ENCODE measurements at places on chromosomes 6 and 20.

- DNase-seq, result no peak
Measured at GRCh38 chr6:87701344-87701675, 723 bp downstream of the AKIRIN2 start.

DNA sequence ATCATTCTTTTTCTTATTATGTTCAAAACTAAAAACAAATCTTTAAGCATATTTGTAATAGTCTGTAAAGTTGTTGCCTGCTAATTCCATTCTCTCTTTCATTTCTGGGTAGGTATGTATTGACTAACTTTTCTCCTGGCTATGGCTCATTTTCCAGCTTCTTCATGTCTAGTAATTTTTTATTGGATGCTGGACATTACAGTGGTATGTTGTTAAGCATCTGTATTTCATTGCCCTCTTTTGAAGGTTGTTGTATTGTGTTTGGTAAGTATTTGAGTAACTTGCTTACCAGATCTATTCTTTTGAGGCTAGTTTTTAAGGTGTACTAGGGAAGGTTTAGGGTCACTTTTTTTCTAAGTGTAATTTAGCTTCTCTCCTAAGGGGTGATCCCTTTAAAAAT lies 230.9 kb downstream of the TTLL2 start:
- no peak for DNase-seq

DNA sequence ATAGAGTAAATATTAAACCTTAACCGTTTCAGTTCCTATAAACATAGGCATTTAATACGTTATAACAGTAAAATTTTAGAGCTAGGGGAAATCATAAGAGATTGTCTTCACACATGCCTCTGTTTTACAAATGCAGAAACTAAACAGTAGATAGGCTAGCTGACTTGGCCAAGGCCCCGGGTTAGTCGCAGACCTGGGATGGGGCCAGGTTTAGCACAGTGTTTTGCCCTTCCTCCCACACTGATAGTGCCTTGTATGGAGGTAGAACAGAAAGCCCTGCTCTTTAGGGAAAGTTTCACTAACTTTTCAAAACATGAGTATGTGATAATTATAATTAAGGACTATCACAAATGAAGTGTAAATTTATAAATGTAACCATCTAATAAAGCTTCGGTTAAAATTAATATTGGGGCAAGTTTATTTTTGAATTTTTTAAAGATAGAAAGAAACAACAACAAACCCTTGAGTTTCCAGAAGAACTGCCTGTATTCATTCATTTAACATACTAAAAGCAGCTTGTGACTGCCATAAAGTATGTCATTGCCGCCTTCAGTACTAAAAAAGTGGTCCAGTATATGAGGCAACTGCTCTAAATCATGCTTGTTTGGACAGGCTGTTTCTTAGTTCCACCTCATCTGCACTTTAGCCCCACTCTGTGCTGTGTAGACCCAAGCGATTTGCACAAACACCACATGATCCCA lies 62.5 kb upstream of the LOC128125822 start:
- no peak for DNase-seq

DNA sequence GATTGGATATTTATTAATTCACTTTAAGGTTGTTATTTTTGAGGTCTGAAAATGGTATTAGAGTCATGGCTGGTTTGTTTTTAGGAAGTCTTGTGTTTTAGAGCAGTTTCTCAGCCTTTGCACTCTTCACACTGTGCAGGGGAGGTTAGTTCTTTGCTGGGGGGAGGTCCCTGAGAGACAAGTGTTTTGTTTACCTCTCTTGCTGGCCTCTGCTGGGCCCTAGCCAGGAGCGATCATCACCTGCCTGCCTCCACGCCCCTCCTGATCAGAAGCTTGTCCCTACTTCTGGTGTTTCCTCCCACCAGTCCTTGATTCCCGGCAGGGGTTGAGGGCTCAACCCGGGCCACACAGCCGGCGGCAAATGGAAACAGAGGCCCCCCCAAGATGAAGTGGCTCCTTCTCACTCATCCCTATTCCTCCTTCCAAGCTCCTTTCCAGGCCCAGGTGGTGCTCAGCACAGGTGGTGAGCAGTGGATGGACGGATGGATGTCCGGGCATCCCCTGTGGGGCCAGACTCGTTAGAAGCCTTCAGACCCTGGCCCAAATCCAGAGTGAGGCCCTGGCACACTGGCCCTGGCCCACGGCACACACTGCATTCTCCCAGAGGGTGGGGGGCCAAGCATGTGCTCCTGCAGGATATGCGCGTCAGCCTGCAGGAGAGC lies 51.3 kb downstream of the GRM4 start:
- DNase-seq, result no peak

DNA sequence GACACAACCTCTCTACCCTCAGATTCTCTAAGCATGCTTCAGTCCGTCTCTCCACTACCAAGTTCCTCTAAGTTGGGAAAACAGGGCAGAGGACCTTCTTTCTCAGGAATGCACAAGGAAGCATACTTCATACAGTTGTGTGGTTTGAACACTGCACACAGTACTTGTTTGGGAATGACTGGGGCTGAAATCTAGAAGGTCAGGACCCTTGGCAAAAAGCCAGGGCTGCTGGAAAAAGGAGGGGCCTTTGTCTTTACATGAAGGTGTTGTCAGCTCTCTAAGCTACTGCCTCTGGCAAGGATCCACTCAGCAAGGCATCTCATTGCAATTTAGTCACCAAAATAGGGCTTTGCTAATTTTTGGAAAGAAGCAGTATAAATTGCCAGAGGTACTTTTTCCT lies 20.7 kb upstream of the HEY2 start:
- DNase-seq, result no peak

DNA sequence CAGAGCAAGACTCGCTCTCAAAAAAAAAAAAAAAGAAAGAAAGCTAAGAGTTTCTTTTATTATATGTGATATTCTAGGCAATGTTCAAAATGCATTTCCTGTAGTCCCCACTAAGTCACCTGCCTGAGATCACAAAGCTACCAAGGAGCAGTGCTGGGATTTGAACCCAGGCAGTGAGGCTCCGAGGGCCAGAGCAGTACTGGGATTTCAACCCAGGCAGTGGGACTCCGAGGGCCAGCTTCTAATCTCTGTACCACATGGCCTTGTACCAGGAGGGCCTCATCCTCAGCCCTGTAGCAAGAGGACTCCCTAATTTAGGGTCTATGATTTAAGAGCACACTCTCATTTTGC lies 39.7 kb downstream of the ZMYND8 start:
- DNase-seq, result no peak

GRCh38 chr6:29589423-29590048 lies 4.6 kb downstream of the OR2H2 start:
- no peak for DNase-seq

DNA sequence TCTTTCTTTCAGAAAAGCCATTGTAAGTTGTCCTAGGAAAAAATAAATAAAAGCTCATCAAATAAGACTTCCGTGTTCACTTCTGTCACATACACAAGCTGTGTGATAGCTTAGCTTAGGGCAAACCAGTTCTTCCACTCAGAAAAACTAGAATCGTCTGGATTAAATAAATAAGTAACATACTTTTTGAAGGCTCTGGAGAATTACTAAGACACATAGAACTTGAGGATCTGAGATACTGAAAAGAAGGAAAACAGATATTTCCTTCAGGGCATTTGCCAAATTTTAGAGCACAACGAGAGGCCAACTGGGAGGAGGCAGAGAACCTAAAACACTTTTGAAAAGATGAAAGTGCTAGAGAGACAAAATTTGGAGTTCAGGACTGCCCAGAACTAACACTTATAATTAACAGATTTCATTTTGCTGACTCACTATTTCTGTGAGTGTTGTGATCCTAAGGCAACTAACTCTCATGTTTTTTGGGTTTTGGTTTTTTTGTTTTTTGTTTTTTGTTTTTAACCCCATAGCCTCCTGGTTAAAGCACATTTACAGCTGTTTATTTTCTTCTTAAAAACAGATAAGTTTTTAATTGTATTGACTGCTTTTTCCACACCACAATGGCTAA lies 38.7 kb upstream of the THEMIS start:
- no peak for DNase-seq

DNA sequence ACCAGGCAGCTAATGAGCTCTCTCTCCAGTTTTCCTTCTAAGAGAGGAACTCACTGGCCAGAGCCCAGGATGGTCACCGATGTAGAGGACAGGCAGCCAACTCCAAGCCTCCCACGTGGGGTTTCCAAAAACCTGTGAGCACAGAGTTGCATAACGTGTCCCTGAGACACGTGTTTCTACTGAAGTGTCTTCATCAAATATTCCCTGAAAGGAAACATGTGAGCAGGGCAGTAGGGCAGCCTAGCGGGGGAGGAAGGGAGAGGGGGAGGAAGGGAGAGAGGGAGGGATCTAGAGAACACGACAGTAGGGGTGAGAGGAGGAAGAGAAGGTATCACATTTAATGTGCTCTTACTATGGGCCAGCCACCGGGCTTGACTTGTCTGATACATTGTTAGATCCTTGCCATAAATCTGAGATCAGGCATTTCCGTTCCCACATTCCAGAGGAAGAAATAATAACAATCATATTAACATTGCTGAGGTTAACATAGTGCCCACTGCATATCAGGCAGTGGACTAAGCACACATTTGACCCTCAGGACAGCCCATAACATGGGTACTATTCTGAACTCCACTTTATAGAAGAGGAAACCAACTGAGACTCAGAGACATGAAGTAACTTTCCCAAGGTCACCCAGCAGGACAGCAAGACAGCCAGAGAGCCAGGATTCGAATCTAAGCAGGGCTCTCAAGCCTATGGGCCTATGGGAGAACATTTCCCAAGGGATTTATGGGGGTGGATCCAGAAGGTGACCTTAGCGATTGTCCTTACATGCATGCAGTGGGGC lies 4.5 kb upstream of the SYS1 start:
- peak; percentile 61 for DNase-seq

Measured in left hindlimb (tissue), 1 donor.